CD4-positive, alpha-beta T cell treated with Interleukin-6 at 100 ng/mL for 8 hours (primary cell): ENCODE measurements at places on chromosomes 13 and 19.

- DNase-seq: no peak
These were observed 1.7 kb downstream of the MIER2 start for GRCh38 chr19:342801-343421.

DNA sequence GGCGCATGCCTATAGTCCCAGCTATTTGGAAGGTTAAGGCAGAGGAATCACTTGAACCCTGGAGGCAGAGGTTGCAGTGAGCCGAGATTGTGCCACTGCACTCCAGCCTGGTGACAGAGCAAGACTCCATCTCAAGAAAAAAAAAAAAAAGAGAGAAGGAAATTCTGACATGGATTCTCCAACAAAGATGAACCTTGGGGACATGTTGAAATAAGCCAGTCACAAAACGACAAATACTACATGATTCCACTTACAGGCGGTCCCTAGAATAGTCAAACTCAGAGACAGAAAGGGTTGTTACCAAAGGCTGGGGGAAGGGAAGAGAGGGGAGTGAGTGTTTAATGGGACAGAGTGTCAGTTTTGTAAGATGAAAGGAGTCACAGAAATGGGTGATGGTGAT, 66.4 kb downstream of the F2RL3 start:
- DNase-seq: no peak

GRCh38 chr13:98761126-98761985, 8.9 kb upstream of the SLC15A1 start:
- no peak for DNase-seq

- no peak for DNase-seq
These were observed 1649.7 kb upstream of the SPRY2 start for GRCh38 chr13:81990652-81991051.

- peak; percentile 76 for DNase-seq
These were observed 22.3 kb downstream of the IER2 start for GRCh38 chr19:13172346-13173138.

DNA sequence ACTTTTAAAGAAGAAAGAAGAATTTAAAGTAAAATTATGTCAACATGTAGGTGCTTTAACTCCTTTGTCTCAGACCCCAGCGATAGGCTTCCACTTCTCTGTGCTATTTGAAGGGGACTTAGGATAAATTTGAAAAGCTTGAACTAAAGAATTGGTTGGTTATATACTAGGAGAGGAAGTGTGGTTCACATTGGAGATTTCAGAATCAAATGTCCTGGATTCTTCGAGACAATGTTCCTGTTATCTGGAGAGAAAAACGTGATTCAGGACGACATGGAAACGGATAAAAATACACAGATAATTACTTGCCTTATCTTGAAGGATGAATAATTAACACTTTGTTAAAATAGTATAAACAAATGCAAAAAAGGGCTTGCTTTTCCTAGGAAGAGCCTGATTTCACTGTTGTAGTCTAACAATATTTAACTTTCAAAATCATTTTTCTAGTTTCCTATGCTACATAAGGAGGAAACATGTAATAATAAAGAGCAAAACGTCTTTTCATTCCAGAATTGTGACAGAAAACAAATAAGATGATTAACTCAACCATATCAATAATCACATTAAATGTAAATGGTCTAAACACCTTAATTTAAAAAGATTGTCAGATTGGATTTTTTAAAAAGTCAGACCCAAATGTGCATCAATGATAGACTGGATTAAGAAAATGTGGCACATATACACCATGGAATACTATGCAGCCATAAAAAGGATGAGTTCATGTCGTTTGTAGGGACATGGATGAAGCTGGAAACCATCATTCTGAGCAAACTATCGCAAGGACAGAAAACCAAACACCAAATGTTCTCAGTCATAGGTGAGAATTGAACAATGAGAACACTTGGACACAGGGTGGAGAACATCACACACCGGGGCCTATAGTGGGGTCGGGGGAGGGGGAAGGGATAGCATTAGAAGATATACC, 724 bp upstream of the ZNF780A start:
- DNase-seq: no peak

- no peak for DNase-seq
These were observed 18.5 kb downstream of the CYP2A6 start for GRCh38 chr19:40831502-40832430.

- no peak for DNase-seq
These were observed 6.4 kb downstream of the ERFL start for GRCh38 chr19:41921577-41922576.

GRCh38 chr19:485583-486236, 10.6 kb upstream of the MADCAM1 start:
- DNase-seq: no peak

DNA sequence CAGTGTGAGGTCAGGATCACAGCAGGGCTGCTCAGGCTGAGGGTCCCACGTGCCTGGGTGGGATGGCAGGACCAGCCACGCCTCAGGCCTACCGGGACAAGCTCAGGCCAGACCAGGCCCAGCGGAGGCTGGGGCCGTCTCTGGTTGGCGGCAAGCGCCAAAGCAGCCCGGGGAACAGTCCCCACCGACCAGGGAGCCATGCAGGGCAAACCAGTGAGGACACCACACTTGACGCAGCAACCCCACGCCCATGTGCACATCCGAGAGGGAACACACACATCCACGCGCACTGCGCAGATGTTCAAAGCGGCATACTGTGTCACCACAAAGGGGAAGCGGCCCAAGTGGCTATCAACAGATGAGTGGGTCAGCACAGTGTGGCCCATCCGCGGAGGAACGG, 15.2 kb downstream of the IZUMO4 start:
- DNase-seq: no peak

- DNase-seq: no peak
These were observed 33.9 kb upstream of the NPAS1 start for GRCh38 chr19:46985542-46986415.

DNA sequence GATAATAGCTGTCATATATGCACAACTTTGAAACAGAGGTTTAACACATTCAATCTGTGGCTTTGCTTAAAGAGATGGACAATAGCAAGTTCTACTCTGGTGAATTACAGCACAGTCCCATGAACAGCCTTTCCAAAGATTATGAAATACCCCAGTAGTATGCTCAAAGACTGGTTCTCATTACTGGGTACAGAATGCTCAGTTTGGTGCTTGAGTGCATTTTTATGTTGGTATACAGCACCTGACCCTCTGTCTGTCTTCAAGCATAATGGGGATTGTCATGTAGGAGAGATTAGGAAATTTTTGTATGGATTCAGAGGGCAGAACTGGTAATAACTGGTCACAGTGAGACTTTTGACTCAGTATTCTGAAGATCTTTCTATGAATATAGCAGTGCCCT, 7.6 kb downstream of the LMO7 start:
- no peak for DNase-seq

GRCh38 chr13:41398494-41399170, 58.7 kb upstream of the RGCC start:
- no peak for DNase-seq

GRCh38 chr19:28960986-28961705, 251.8 kb downstream of the UQCRFS1 start:
- no peak for DNase-seq

GRCh38 chr13:23506071-23506806, 64.0 kb upstream of the TNFRSF19 start:
- DNase-seq: no peak

DNA sequence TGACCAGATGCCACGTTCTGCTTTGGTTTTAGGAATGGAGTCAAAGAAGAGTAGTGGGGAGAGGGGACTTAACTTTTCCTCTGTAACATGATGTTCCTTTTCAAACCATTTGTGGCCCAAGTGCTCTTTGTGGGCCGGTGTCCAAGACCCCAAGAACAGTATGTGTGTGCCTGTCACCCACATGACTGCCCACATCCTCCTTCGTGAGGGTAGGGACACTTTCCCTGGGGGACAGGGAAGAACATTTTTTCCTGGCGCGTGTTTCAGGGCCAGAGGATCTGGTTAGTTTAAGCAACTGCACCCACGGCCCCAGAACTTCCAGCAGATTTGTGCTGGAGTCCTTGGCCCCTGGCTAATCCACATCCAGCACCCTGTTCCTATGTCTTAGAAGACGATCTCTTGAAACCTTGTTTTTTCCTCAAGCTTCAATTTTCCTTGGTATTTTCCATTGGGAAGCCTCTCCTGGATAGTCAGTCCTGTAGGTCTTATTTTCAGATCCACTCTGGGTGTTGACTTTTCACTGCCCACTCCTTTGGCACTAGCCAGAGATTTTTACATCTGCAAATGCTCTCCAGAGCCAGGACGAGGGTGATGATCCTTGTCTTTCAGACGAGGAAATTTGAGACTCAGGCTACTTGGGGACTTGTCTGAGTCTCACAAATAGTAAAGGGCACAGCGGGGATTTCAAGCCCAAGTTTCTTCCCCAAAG, 10.8 kb upstream of the CCDC97 start:
- DNase-seq: no peak

- DNase-seq: no peak
These were observed 454.5 kb downstream of the SUCLA2 start for GRCh38 chr13:47546391-47547225.

- no peak for DNase-seq
These were observed 16.3 kb downstream of the HSPH1 start for GRCh38 chr13:31145417-31145816.

- DNase-seq: no peak
These were observed 14.6 kb downstream of the PDS5B start for GRCh38 chr13:32600890-32601289.

DNA sequence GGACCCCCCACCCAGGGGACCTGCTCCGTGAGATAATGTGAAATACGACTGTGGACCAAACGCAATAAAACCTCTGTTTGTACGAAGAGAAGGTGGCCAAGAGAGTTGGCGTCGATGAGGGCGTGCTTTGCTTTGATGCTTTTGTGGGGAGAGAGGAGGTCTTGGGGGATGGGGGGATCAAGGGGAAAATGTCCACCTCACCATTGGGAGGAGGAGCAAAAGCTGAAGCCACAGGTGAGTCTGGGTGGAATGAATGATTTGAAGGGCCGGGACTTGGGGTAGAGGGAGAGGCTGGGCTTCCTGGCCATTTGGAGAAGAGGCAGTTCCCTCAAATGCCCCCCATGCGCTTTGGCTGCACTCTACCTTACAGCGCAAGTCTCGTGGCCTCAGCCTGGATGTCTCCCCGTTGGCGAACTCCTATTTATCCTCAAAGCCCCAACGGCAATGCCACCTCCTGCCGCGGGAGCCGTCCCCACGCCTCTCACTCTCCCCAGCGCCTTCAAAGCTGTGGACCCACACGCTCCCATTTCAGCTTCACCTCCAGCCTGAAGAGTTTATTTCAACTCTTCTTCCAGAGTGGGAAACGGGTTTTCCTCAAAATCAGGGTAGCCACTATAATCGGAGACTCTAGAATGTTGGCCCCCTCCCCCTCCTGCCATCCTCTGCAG, 795 bp upstream of the ABCA7 start:
- DNase-seq: no peak

DNA sequence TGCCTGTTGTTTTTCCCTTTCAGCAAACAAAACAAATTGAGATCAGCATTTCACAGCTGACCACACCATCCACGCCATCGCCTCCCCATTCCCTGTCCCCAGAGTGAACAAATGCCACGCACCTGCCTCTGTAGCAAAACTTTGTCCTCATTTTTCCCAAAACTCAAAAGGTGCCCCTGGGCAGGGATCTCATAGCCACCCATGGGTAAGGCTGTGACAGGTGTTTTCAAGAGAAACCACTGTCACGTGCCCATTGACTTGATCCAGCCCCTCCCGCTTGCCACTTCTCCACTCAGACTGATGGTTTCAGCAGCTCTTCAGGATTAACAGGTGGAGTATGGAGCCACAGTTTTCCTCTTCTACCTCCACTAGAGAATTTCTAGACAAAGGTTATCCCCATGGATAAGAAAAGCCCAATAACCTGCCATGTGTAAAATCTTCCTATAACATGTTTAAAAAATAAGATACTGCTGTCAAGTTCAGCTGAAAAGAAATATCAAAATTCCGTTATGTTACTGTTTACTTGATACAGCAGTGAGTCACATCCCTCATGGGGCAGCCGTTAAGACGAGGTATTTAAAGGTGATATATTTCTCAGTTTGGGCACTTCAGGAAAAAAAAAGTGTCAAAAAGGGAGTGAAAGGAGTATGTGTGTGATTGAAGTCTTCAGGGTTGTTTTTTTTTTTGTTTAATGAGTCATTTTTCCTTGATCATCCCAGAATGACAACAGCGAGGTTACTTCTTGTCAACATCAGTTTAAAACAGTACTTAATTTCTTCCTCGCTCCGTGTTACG, 63.5 kb upstream of the GPR183 start:
- peak; percentile 33 for DNase-seq

DNA sequence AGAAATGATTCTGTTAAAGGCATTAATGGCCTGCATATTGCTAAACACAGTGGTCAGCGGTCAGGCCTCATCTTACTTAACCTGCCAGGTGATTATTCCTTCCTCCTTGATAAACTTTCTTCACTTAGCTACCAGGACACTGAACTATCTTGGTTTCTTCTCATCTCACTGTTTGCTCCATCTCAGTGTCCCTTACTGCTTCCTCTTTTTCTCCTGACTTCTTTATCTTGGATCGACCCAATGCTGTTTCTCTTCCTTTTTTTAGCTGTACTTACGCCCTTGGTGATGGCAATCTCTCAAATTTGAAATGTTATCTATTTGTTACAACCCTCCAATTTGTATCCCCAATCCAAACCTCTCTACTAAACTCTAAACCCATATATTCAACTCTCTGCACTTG, 7.8 kb upstream of the CLC start:
- no peak for DNase-seq

DNA sequence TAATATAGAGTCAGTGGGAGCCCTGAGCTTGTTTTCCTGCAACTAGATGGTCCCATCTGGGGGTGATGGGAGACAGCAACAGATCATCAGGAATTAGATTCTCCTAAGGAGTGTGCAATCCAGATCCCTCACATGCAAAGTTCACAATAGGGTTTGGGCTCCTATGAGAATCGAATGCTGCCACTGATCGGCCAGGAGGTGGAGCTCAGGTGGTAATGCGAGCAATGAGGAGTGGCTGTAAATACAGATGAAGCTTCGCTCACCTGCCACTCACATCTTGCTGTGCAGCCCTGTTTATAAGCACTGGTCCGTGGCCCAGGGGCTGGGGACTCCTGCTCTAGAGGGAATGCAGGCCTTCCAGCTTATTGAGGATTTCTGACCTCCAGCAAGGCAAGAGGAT, 5.7 kb downstream of the ZNF558 start:
- no peak for DNase-seq
